ENCODE measurements at places on chromosomes 4 and X. TPM values are rescaled to one million over a fixed set of nuclear protein-coding genes. Genes with fewer than 3 reads are reported as not detected.

- H3K27me3 ChIP-seq: no peaks in the 10 kb centered on the region
- H3K36me3 ChIP-seq: peaks cover 4% of the 10 kb centered on the region
- H3K4me3 ChIP-seq: no peak overlapping the region
- no peaks in the 10 kb centered on the region for H3K4me1 ChIP-seq
- no peak for DNase-seq
Observed at GRCh38 chrX:119410027-119410819, 11.1 kb downstream of the SLC25A43 start.

GRCh38 chr4:139768366-139768765, 102.7 kb downstream of the MGST2 start:
- no peak for DNase-seq
- H3K27ac ChIP-seq: no peak overlapping the region
- no peaks in the 10 kb centered on the region for H3K27me3 ChIP-seq

- no peak overlapping the region for H3K4me3 ChIP-seq
- H3K27ac ChIP-seq: no peak overlapping the region
- H3K36me3 ChIP-seq: peaks cover 20% of the 10 kb centered on the region
- DNase-seq: no peak
- H3K4me1 ChIP-seq: peaks cover 23% of the 10 kb centered on the region
Observed at GRCh38 chr4:147943159-147943638, 211.3 kb downstream of the ARHGAP10 start.

- H3K27ac ChIP-seq: no peak overlapping the region
- peaks cover 82% of the 10 kb centered on the region for H3K27me3 ChIP-seq
- no peak for DNase-seq
- peak overlapping the region; percentile 40 for H3K4me3 ChIP-seq
Observed at GRCh38 chrX:25013632-25014365, 2.0 kb downstream of the ARX start.

DNA sequence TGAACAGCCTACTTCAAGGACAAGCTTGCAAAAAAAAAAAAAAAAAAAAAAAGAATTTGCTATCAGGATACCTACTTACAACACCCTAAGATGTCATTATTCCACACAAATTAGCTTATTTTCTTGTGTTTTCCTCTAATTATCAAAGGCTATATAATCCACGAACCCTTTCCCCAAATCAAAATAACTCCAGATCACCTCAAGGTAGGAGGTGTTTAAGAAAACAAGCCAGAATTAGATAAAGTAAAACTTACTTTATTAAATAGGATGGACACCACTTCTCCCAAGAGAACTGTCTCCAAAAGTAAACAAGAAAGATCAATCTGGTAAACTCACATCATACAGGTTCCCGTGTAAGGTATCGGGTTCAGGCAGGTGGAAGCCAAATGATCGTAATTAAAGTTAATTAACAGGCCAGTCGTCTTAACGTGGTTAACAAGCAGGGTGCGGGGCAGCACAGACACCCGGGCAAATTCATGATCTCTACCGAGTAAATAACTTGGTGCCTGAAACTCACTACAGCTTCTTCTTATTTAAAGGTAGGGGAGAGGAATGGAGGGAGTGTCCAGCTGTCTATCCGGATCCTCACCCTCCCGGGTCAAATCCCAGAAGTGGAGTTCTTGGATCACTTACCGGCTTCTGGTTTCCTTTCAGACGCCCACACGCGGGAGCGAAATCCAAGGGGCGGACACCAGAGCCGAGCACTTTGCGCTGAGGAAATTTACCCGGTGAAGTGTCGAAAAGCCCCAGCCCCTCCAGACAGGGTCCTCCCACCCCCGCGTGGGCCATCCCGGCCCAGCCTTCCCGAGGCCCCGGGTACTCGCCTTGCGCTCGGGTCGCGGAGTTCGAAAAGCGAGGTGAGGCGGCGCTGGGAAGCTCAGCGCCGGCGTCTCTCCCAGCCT, 708 bp downstream of the ARAP2 start:
- peaks cover 33% of the 10 kb centered on the region for H3K4me1 ChIP-seq
- no peaks in the 10 kb centered on the region for H3K27me3 ChIP-seq
- peaks cover 25% of the 10 kb centered on the region for H3K36me3 ChIP-seq
- DNase-seq: peak; percentile 64
- peak overlapping the region; percentile 91 for H3K27ac ChIP-seq

DNA sequence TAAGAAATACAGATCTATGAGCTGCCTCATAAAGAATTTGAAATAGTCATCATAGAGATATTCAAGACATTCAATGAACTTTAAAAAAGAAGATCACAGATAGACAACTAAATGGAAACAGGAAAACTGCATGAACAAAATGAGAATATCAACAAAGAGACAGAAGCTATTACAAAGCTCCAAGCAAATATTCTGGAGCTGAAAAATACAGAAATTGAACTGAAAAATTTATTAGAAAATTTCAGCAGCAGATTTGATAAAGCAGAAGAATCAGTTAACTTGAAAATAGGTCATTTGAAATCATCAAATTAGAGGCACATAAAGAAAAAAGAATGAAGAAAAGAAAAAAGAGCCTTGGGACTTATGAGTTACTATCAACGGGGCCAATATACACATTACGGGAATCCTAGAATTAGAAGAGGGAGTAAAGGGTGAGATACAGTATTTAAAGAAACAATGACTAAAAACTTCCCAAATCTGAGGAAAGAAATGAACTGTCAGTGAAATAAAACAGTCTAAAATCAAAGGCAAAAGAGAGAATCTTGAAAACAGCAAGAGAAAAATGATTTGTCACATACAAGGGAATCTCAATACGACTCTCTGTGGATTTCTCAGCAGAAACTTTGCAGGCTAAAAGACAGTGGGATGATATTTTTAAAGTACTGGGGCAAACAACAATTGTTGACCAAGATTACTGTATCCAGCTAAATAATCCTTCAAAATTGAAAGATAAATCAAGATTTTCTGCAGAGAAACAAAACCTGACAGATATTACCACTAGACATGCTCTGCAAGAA, 641.6 kb downstream of the ANKRD50 start:
- no peak overlapping the region for H3K4me3 ChIP-seq
- H3K4me1 ChIP-seq: no peaks in the 10 kb centered on the region
- no peak for DNase-seq
- no peaks in the 10 kb centered on the region for H3K27me3 ChIP-seq

DNA sequence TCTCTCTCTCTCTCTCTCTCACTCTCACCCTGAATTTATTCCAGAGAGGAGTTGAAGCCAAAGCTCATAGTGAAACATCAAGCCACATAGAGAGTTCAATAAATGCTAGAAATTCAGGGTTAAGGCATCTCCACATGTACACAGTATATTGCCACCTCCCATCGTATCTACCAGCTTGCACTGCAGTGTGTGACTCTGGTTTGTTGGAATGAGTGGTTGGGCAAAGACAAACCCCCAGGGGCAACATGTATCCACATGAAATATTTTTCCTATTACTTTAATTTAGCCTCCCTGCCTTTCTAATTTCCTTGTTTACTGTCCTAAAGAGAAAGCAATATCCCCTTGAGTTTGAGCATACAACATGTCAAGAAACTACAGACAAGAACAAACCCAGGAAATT, 247.3 kb downstream of the SPATA18 start:
- no peak overlapping the region for H3K27ac ChIP-seq
- DNase-seq: no peak
- H3K4me1 ChIP-seq: no peaks in the 10 kb centered on the region
- H3K4me3 ChIP-seq: no peak overlapping the region
- H3K36me3 ChIP-seq: no peaks in the 10 kb centered on the region
- H3K27me3 ChIP-seq: no peaks in the 10 kb centered on the region

- DNase-seq: no peak
- H3K27ac ChIP-seq: peak overlapping the region; percentile 83
- H3K4me3 ChIP-seq: peak overlapping the region; percentile 70
- H3K4me1 ChIP-seq: peaks cover 22% of the 10 kb centered on the region
Observed at GRCh38 chr4:38805530-38806145, 1.0 kb upstream of the TLR1 start.

- H3K27ac ChIP-seq: no peak overlapping the region
- no peak for DNase-seq
- no peaks in the 10 kb centered on the region for H3K27me3 ChIP-seq
- no peaks in the 10 kb centered on the region for H3K36me3 ChIP-seq
Observed at GRCh38 chrX:140342410-140342809, 162.5 kb downstream of the SOX3 start.

DNA sequence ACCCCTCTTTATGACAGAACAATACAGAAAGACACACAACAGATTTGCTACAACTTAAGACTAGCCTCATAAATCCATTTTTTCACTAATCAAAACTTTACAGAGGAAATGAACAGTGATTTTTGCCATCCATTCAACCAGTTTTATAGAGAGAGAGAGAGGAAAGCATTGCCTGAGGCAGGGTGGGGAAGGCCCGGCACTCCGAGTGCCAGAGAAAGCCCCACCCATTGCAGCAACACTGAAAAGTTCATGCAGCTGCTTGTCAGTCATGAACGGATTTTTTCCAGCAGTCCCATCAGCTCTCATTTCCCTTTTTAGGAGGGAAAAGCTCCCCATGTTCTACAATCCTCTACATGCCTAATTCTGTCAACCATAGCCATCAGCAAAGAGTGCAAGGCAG, 236.9 kb downstream of the CHIC1 start:
- DNase-seq: no peak
- H3K27me3 ChIP-seq: no peaks in the 10 kb centered on the region
- H3K4me1 ChIP-seq: no peaks in the 10 kb centered on the region
- no peaks in the 10 kb centered on the region for H3K36me3 ChIP-seq
- H3K4me3 ChIP-seq: no peak overlapping the region
- H3K27ac ChIP-seq: no peak overlapping the region

DNA sequence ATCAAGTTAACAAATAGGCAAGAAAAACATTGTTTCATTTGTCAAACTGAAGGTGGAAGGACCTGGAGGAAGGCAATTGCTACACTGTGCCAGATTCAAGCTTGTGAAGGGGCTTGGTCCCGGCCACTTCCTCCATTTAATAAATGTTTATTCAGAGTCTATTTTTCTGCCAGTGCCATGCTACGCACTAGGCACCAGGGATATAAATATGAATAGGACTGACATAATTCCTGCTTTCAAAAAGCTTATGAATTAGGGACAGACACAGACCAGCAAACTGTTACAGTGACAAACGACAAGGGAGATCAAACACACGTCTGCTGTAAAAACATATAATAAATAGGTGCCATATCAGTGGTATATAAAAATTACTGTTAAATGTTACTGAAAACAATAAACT, 571 bp downstream of the TLR6 start:
- no peaks in the 10 kb centered on the region for H3K36me3 ChIP-seq
- peaks cover 32% of the 10 kb centered on the region for H3K4me1 ChIP-seq
- H3K27me3 ChIP-seq: no peaks in the 10 kb centered on the region
- no peak for DNase-seq

DNA sequence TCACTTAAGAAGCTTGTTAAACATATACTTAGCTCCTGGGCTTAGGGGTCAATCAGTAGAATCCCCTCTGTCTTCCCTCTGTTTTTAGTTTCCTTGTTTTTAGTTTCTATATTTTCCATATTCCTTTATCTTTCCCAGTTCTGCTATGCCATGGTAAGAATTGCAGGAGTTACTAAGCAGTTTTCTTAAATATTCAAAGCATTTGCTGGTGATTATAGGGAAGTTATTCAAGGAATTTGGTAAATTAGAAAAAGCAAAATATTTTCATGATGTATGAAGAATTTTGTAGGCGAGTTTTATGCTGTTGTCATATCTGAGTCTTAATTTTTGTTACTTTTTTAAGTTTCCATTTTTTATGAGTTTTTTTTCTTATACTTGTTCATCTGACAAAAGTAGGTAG, 91.6 kb upstream of the NUDT6 start:
- no peak overlapping the region for H3K4me3 ChIP-seq
- H3K27me3 ChIP-seq: no peaks in the 10 kb centered on the region
- no peak overlapping the region for H3K27ac ChIP-seq
- no peaks in the 10 kb centered on the region for H3K4me1 ChIP-seq
- DNase-seq: no peak

DNA sequence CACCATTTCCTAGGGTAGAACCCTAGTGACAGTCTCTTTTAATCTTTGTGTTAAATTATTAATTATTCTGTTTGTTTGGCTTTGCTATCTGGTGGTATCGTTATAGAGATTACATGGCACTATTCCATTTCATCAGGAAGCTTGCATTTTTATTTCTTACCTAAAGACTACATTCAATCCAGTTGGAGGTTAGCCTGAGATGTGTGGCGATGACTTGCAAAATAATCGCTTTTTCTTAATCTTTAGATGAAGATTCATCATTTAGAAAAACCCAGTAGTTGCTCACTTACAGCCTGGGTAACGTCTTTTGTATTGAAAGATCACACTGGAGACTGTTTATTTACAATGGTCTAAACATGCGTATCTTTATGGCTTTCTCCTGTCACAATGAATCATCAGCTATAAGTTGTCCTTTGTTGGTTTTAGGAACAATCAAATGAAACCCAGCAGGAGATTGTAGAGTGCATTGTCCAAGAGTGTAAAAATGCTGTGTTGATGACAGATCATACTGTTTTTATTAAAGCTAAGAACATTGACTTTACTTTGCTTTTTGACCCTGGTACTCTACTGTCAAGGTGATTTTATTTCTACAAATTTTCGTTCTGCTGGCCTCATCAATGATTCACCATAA, 281.7 kb upstream of the PITX2 start:
- H3K4me3 ChIP-seq: no peak overlapping the region
- no peaks in the 10 kb centered on the region for H3K36me3 ChIP-seq
- no peaks in the 10 kb centered on the region for H3K27me3 ChIP-seq
- H3K27ac ChIP-seq: no peak overlapping the region
- H3K4me1 ChIP-seq: no peaks in the 10 kb centered on the region

DNA sequence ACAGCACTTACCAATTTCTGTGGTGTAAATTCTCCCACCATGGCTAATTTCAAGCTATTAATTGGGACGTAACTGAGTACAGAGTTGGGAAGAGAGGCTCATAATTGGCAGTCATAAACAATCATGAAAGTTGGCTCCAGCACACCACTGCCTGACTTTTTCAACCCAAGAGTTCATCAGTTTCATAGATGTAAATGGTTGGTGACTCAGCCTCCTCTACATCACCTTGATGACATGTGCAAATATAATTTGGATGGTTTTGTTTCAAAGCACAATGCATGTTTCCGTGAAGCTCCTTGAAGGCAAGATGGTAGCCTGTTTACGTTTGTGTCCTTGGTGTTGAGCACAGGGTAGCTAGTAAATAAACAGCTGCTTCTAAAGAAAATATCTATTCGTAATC, 235.1 kb downstream of the LDB2 start:
- H3K36me3 ChIP-seq: no peaks in the 10 kb centered on the region
- no peaks in the 10 kb centered on the region for H3K4me1 ChIP-seq
- DNase-seq: no peak
- peaks cover 5% of the 10 kb centered on the region for H3K27me3 ChIP-seq
- no peak overlapping the region for H3K27ac ChIP-seq

NPY2R gene
- not detected for total RNA-seq

STATH gene
- not detected for total RNA-seq

CENPVL2 gene
- total RNA-seq: not detected

COL4A5 gene
- not detected for total RNA-seq

PRR32 gene
- not detected for total RNA-seq
